NCI-H1417 treated with DMSO at 0.1 percent for 48 hours (cell line): ENCODE measurements at places on chromosomes 5 and 9.

DNA sequence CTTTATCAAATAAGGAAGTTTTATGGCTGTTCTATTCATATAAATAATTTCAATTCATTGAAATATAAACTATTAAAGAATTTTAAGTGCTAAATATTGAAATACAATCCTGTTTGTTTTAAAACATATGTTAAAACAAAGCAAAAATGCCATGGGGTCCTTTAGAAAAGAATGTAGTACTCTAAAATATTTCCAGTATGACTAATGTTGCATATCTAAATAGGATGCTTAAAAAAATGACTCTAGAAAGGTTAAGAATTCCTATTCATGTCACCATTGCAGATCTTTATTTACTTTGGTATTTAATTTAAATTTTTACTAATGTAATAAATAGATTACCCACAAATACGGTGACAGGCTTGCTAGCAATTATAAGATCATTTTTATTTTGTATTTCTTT is 132.3 kb downstream of the ZNF608 start:
- DNase-seq: no peak

GRCh38 chr9:112028242-112029221 is 131.9 kb downstream of the UGCG start:
- DNase-seq: no peak

- DNase-seq: no peak
These were observed 76.0 kb downstream of the VAV2 start for GRCh38 chr9:133916159-133916541.

DNA sequence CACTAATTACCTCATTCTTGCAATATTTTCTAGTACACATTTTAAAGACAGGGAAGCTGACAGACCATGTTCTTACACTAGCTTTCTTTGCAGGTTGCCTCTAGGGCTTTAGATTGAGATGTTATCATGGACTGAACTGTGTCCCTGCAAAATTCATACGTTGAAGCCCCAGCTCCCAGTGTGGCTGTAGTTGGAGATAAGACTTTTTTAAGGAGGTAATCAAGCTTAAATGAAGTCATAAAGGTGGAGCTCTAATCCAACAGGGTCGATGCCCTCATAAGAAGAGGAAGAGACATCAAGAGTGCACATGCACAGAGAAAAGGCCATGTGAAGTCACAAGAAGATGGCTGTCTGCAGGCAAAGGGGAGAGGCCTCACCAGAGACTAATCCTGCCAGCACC is 471.2 kb upstream of the ACTBL2 start:
- no peak for DNase-seq

GRCh38 chr5:26700759-26701384 is 337.5 kb downstream of the CDH9 start:
- peak; percentile 42 for DNase-seq

GRCh38 chr9:70874451-70874850 is 247.0 kb downstream of the TRPM3 start:
- DNase-seq: no peak
